Stimulated activated CD8-positive, alpha-beta memory T cell treated with anti-CD3 and anti-CD28 coated beads, Interleukin-7, amount 100 ng/mL, for 1 hour (primary cell): ENCODE measurements at places on chromosomes 6 and 20.

- DNase-seq = no peak
Observed at GRCh38 chr6:44269921-44270525, at the start of gene TMEM151B. TSS of gene TMEM151B (plus strand) at chr6:44270450. CDS start at chr6:44270743, 293 bp downstream.

- DNase-seq = no peak
Observed at GRCh38 chr6:129209355-129209754, 326.4 kb downstream of the LAMA2 start.

DNA sequence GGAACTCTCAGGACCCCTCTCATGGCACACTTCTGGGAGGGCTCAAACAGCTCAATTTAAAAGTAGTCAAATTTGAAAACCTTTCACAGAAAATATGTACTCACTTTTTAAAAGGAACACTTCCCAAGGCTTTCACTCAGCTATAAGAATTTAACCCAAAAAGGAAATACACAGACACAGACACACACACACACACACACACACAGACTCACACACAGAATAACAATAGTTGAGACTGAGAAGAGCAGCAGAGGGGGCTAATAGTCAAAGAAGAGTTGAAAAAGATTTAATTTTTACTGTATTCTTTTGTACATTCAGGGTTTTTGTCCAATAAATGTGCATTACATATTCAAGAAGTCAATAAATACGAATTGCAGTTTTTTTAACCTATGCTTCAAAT, 211.4 kb downstream of the HACE1 start:
- DNase-seq = no peak

GRCh38 chr6:100456141-100456907, 8.4 kb downstream of the SIM1 start:
- DNase-seq = no peak

DNA sequence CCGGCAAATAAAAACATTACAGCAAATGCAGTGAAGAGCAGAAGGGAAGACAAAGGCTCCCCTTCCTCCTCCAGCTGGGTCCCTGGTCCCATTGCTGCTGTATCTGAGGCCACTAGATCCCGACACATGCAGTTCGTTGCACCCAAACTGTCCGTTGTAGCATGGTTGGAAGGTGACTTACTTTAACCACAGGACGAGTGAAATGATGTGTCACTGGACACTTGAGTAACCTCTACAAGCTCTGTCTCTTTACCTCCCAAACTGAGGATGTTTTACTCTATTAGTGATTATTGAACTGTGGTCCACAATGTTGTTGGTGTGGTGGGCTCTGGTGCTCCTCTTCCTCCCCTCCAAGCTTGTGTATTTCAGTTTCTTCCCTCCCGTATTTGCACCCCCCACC, 46.2 kb upstream of the ARMH2 start:
- no peak for DNase-seq

- DNase-seq = no peak
Observed at GRCh38 chr20:58179083-58179431, 49.4 kb downstream of the ANKRD60 start.

GRCh38 chr20:62336775-62337557, 30.1 kb downstream of the LAMA5 start:
- no peak for DNase-seq

DNA sequence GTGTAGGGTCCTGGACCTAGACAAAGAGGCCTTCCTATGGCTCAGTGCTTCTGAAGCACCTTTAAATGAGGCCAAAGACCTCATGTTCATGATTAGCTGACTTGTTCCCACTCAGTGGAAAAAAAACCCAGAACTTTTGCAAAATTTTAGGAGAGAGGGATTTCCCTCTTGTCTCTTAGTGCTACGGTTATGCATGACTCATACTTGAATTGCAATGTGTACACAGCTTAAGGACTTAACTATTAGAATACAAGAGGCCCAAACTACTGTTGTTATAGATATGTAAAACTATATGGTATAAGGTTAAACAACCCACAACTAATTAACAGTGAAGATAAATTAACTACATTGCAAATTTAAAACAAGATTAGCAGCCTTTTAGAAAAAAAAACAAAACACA, 32.3 kb upstream of the HLA-A start:
- no peak for DNase-seq

DNA sequence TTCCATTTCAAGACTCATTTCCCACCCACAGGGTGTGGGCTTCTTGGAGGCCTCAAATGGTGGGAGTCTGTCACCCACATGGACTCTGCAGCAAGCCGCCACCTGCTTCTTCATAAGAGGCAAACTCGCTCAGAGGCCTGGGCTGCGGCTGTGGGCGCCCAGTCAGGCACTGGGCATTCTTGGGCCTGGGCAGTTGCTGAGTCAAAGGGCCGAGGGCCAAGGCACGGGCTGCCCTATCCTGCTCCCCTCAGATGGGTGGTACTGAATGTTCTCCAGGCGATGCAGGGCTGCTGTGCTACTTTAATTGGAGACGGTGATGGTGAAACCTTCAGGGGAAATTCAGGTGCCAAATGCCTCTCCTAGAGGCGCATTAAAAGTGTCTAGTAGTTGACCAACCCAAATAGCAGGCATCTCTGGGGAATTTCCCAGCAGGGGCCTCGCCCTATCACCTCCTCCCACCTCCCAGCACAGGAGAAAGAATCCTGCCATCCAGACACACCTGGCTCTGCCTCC, 57.9 kb downstream of the MAFB start:
- no peak for DNase-seq

DNA sequence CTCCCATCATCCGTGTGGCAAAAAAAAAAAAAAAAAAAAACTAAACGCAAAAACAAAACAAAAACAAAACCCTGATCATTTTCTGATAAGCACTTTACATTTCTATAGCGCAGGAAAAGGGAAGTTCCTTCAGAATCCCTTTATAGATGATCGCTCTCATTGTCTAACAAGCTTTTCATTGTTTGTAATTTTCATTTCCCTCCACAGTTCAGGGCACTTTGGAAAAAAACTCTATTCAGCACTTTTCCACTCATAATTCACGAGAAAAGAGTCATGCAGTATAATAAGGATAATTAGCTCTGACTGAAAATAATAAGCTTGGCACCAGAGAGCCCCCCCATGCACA, 89.4 kb upstream of the ATXN1 start:
- DNase-seq = no peak

DNA sequence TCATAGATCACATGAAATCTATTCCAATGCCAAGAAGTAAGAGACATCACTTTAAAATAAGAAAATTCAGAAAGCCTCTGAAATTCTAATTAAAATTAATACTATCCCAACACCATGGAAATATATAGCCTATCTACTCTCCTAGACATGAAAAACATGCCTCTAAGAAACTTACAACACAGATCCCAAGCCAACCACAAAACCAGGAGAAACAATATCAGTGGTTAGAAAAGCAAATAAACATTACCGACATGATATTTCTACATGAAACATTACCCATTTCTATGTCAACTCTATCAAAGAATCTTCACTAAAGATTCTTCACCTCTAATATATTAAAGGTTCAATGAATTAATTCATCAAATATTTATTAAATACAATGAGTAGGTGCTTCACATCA, 4.8 kb downstream of the EPB41L2 start:
- DNase-seq = no peak

GRCh38 chr6:1618311-1619097, 8.8 kb downstream of the FOXC1 start:
- DNase-seq = no peak
